ENCODE measurements at places on chromosomes 3 and 15. TPM values are rescaled to one million over a fixed set of nuclear protein-coding genes. Genes with fewer than 3 reads are reported as not detected.

- DNase-seq: no peak
Measured at GRCh38 chr15:40793216-40793989, 13.5 kb upstream of the ZFYVE19 start.

DNA sequence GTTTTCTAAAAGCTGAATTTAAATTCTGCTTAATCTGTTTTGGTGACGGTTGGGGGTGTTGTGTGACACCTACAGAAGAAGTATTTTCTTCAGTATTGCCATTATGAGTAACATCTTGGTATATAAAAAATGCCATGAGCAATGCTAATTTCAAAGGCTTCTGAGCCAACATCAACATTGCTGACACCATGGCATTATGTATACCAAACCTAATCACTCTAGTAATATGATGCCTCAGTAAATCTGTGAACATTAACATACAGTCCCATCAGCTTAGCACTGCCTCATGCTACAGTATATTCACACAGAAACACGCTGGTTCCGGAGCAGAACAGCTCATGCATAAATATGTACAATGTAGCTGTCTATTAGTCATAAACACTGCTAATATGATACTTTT lies 75.8 kb downstream of the ZPLD1 start:
- DNase-seq: no peak

- no peak for DNase-seq
Measured at GRCh38 chr15:53462651-53463050, 296.8 kb downstream of the WDR72 start.

- DNase-seq: no peak
Measured at GRCh38 chr15:69125236-69125635, 35.2 kb upstream of the GLCE start.

DNA sequence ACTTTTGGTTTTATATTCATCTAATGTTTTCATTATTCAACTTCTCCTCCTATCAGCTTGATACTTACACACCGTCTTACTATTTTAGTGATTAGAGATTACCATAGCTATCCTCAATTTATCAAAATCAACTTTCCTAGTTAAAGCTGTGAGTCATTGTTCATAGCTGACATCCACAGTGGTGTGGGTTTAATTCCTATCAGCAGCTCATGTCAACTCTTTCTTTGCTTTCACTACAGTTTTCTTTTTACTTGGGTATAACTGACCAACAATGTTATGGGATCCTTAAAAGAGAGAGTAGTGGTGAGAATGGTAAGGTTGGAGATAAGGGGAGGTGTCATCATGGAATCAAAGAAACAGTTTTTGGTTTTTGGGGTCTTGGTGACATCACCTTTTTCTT lies 112.7 kb downstream of the NFKBIZ start:
- no peak for DNase-seq

DNA sequence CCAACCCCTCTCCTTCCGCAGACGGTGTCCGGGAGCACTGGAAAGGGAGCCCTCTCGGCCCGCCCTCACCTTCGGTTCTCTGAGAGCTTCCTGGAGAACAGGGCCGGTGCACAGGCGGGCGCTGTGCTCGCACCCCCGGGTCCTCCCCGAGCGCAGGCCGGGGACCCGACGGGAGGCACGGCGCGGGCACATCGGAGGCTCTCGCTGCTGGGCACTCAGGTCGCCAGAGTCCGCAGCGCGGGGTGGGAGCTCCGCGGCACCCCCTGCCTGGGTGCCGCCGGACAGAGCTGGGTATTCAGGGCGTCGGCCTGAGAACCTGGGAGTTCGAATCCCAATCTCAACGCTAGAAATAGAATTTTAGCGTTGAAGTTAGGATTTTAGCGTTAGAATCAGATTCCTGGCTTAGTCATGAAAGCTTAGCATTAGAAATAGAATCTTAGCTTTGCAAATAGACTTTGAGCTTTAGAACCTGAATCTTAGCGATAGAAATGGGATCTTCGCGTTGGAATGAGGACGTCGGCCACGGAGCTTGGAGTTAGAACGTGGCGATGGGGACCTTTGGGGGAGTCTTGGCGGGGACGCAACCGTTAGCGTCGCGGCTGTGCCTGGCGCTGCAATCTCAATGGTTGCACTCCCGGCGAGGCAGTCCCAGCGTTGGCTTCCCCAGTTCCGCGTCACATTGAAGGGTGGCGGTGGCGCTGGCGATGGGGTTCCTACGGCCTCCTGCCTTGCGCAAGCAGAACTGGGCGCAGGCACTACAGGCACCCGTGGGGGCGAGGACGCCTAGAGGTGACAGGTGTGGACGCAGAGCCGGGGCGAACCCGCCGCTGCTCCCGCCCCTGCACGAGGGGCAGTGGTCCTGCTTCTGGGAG lies 549 bp downstream of the TRH start:
- no peak for DNase-seq

- no peak for DNase-seq
Measured at GRCh38 chr3:133301194-133301593, 98.7 kb upstream of the BFSP2 start.

DNA sequence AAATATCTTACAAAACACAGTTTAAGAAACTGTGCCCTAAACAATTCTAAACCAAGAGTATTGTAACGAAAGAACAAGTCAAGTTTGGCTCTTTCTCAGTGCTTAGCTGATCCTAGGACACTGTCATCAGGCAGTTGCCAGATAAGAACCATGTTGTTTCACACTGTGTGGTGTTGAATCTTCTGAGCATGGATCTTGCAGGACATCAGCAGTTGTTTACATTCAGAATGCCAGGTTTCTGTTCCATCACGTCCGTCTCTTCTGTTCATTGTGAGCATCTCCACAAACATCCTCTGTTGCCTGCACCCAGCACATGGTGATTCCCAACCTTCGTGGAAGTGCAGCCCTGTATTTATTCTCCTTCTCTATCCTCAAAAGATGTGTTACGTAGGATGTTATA lies 67.9 kb downstream of the DCUN1D1 start:
- DNase-seq: no peak

DNA sequence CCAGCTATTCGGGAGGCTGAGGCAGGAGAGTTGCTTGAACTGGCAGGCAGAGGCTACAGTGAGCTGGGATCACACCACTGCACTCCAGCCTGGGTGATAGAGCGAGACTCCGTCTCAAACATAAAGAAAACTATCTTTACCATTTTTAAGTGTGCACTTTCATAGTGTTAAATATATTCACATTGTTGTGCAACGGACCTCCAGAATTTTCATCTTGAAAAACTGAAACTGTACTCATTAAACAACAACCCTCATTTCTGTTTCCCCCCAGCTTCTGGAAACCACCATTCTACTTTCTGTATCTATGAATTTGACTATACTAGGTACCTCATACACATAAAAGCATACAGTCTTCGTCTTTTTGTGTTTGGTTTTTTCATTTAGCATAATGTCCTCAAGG lies 375.1 kb downstream of the SHQ1 start:
- no peak for DNase-seq

GRCh38 chr3:128383316-128384235 lies 83.1 kb downstream of the DNAJB8 start:
- DNase-seq: peak; percentile 24

GRCh38 chr3:184360929-184361531 lies 375 bp downstream of the CLCN2 start:
- DNase-seq: no peak

DNA sequence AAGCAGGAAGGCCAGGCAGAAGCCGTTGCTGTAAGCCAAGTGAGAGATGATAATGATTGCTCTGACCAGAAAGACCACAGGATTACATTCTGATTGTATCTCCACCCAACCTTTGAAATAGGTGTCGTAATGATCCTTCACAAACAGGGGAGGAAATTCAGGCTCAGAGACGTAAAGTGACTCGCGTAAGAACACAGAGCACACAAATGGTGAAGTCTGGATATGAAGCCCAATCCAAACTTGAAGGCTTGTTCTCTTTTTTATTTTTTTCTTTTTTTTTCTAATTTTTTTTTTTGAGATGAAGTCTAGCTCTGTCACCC lies 25.3 kb upstream of the PIAS1 start:
- no peak for DNase-seq

GRCh38 chr15:80662129-80662528 lies 33.0 kb upstream of the ABHD17C start:
- no peak for DNase-seq

GRCh38 chr3:87145553-87145952 lies 81.6 kb upstream of the CHMP2B start:
- DNase-seq: no peak

- DNase-seq: no peak
Measured at GRCh38 chr15:96720656-96721055, 390.2 kb downstream of the NR2F2 start.

DNA sequence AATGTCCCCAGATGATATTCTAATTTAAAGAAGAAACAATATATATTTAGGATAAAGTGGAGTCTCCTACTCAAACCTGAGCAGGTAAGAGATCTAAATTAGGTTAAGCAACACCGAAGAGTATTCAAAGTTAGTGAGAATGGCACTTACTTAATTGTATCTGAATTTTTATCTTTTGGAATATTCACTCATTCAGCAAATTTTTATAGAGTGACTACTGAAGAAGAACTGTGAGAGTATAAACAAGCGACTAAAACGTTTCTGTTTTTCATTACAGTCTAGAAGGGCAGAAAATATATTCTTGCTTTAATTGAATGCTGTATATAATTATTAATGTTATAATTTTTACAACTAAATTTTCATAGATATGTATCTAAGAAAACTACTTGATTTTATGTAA lies 567.7 kb upstream of the TBL1XR1 start:
- no peak for DNase-seq

DNA sequence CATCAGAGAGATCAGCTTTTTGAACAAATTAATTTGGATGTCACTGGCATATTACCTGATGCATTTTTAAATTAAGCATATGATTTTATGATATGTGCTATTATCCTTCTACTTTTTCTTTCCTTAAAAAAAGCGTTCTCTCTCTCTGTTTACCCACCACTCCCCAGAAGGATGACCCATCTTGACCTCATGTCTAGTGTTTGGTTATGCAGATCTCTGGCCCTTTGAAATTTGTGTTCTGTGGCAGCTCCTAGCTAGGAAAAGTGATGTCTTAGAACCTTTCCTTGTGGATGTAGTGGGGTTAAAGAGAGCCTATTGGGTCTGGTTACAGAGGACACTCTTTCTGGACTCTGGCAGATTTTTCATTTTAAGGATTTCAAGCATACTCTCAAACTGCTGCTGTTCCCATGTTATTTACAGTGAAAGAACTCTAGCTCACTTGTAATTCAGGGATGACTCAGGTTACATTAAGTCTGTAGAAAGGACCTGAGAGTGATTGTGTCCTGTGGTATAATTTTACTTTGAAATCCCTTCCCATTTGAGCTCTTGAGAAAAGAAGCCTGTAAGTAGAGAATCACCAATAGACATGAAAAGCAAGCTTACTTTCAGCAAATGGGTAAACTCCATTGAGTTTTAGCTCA lies 23.8 kb downstream of the ARHGEF26 start:
- no peak for DNase-seq

DNA sequence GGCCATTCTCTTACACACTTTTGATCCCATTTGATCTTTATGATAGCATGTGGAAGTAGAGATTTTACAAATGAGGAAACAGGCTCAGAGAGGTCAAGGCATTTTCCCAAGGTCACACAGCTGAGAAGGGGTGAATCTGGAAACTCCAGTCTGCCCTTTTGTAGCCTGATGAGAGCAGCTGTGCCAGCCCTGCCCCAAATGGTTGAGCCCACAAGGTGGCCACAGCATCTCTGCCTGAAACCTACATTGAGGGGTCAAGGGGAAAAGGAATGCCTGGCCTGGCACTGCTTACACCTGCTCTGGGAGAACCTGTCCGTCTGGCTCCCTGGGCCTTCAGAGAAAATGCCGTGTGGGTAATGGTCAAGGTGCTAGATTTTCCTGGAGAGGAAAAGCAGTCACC lies 200.2 kb upstream of the LINGO1 start:
- no peak for DNase-seq

DNA sequence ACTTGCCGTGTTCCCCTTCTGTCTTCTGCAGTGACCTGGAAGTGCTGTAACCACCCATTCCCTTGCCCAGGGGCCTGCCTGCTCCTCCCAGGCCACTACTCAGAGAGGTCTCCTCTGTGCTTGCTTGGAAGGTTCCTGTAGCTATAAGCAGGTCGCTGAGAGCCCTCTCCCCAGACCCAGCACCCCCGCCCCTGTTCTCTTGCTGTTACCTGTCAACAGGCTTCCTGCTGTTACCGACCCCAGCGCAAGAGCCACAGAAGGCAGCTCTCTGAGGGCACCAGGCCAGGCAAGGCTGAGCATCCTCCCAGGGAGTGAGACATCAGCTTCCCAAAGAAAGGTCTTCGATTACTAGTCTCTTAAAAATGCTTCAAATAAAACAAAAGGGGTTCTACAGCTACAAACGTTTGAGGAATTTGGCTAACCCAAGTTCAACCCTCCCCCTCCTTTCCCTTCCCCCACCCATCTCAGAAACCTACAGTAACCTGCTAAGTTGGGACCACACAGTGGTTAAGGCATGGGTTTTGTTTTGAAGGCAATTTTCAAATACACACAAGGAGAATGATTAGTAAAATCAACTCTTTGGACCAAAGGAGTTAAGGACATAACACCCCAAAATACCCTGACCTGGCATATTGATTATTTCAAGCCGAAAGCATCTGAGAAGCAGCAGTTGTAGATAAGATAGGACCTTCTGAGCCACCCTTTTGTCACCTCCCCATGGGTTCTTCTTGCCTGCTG lies 74.9 kb upstream of the MFGE8 start:
- no peak for DNase-seq

DNA sequence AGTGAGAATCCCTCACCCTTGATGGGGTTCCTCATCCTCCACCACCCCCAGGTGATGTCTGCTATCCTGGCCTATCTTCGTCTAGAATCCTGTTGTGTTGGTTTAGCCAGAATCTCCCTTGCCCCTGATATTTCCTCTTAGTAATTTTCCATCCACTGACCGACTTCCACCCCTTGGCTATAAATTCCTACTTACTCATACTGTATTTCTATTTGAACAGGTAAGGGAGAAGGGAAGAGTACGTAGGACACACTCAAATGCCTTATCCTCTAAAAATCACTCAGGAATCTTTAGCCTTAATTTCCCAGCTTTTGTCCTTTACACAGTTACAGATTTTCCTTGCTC lies 678 bp upstream of the TFG start:
- no peak for DNase-seq

GRCh38 chr15:50593761-50594160 lies 47.3 kb upstream of the USP50 start:
- DNase-seq: no peak

- no peak for DNase-seq
Measured at GRCh38 chr3:138862531-138862923, 27.8 kb upstream of the PIK3CB start.

GRCh38 chr3:46316206-46316605 lies 37.7 kb upstream of the CCR2 start:
- DNase-seq: no peak

- DNase-seq: no peak
Measured at GRCh38 chr3:133264920-133265319, 134.9 kb upstream of the BFSP2 start.

Gene ECE2
- total RNA-seq: not detected

Gene CAPN3
- total RNA-seq: 20.3 TPM

Gene SCG5
- 1.3 TPM for total RNA-seq

Gene FOXB1
- total RNA-seq: not detected

Gene ANKRD63
- total RNA-seq: not detected

Gene MCF2L2
- total RNA-seq: 0.88 TPM

Gene NMD3
- 25.4 TPM for total RNA-seq

Gene EFHB
- not detected for total RNA-seq

Gene CTXN2
- total RNA-seq: not detected

Gene ARID3B
- total RNA-seq: 4.9 TPM

Gene MBNL1
- total RNA-seq: 152 TPM

Gene DNAH12
- total RNA-seq: under 0.01 TPM

Gene C3orf52
- 82.8 TPM for total RNA-seq

Gene TICRR
- 0.32 TPM for total RNA-seq

Gene CLEC3B
- total RNA-seq: 15.0 TPM

Gene SUMF1
- 63.8 TPM for total RNA-seq
